ENCODE measurements at places on chromosomes 12 and 14.

DNA sequence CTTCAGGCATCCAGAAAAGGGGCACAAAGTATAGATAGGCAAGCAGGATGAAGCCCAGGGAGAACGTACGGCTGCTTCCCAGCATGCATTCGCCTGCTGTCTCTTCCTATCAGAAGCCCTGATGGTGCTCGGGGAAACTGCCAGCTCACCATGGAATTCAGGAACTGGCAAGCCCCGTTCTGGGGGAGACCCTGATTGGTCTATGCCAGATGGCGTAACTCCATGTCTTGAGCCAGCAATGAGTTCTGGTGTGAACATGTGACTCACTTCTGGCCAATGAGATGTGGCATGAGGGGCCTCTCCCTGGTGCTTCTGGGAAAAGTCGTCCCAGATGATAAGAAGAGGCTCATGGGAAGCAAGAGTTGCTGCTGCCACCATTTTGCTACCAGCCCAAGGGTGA, 270.8 kb downstream of the BCL11B start:
- no peak for DNase-seq

GRCh38 chr12:902581-902980, 46.9 kb downstream of the RAD52 start:
- DNase-seq, result no peak

- DNase-seq, result peak; percentile 81
Observed at GRCh38 chr14:99605299-99605961, 1.4 kb upstream of the CCDC85C start.

- DNase-seq, result no peak
Observed at GRCh38 chr14:96790706-96791105, 6.5 kb upstream of the VRK1 start.

GRCh38 chr12:50249464-50250182, 33.7 kb downstream of the LIMA1 start:
- DNase-seq, result no peak
